Activated CD8-positive, alpha-beta memory T cell treated with anti-CD3 and anti-CD28 coated beads, Interleukin-2, amount 50 U/mL, for 4 hours (primary cell): ENCODE measurements at places on chromosomes 1 and 21.
A peak's percentile ranks its signal among the peaks of the same experiment; 100 is the strongest.

DNA sequence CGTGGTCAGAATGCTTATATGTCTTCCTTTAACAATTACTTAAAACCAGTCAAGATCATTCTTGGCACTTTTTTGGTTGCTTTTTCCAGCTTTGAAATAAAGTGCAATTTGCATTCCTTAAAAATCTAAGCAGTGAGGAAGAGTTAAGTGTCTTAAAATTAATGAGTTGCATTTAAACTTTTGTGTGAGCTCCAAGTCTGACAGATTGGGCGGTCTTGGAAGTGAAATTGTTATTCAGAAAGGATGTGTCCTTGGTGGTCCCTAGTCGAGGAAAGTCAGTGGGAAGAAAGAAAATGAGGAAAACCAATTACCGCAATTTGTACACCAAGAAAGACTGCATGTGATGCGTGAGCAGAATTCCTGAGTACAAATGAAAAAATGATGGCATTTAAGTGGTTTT lies 132.5 kb downstream of the HHIPL2 start:
- DNase-seq: no peak

DNA sequence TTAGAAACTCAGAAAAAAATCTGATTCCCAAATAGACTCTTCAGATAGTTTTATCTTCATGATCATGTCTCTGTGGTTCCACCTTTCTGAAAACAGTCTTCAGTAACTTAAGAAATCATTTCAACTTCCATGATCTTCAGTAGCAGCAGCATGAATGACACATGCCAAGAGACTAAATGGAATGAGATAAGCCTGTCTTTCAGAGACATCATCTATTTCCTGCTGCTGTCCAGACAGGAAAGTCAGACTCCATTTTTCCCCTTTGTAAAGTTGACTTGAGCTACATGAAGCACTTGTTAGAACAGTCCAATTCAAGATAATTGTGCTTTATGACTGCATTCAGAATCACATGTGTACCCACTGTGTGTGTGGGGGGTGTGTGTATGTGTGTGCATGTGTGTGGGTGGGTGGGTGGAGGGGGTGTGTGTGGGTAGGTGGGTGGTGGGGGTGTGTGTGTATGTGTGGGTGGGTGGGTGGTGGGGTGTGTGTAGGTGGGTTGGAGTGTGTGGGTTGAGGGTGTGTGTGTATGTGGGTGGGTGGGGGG lies 58.8 kb downstream of the CLIC4 start:
- no peak for DNase-seq

DNA sequence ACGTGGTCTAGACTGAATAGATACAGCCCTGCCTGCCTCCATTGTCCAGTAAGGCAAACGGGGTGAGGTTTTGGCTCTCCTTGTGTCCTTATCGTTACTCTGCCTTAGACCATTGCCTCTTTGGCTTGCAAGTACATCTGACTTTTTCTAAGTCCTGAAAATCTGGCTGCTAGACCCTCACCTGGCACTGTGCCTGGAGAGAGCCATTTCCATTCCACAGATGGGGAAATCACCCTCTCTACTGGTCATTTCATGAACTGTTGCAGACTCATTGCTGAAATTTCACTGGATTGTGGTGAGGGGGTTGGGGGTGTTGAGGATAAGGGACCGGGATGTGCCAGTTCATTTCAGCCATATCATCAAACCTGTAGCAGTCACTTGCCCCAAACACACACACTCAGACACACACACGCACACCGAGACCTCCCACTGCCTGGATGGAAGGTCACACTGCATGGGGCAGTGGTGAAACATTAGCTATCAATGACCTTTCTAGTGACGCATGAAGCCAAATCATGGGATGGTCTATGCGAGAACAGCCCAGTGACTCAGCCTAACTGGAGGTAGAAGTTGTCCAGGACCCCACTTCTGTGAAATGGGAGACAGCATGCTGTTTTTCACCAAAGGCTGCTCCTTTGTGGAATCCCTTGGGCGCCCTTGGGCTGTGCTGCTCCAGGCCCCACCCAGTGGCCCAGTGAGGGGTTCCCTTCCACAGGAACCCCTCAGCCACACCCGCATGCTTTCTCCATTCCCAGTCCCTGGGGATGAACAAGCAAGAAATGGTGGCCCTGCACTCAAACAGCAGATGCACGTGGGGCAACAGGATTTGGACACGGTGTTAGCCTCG lies 34.9 kb upstream of the VASH2 start:
- DNase-seq: no peak

DNA sequence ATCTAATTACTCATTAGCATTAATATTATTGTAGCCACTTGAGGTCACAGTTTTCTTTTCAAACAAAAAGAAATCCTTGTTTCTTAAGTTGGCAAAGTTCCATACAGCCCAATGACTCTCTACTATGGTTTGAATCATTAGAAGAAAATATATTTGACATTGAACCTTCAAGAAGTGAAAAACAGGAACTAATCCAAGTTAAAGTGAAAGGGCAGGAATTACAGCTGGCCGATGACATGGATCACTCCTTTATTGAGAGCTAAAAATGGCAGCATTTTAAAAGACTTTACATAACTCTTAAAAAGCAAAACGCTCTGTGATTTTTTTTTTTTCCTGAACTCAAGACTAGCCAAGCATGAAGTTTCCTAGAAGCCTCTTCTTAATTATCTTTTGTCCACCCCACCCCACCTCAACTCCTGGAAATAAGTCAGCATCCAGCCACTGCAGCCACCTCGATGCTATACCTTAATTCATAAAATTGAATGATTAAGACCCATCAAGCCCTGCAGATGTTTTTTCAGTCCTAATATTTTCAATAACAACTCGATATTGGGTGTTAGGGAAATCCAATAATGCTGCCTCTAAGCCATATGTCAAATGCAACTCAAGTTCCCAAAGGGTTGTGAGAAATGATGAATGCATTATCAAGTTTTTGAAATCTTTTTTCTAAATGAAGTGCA lies 323.1 kb downstream of the HHIPL2 start:
- no peak for DNase-seq

DNA sequence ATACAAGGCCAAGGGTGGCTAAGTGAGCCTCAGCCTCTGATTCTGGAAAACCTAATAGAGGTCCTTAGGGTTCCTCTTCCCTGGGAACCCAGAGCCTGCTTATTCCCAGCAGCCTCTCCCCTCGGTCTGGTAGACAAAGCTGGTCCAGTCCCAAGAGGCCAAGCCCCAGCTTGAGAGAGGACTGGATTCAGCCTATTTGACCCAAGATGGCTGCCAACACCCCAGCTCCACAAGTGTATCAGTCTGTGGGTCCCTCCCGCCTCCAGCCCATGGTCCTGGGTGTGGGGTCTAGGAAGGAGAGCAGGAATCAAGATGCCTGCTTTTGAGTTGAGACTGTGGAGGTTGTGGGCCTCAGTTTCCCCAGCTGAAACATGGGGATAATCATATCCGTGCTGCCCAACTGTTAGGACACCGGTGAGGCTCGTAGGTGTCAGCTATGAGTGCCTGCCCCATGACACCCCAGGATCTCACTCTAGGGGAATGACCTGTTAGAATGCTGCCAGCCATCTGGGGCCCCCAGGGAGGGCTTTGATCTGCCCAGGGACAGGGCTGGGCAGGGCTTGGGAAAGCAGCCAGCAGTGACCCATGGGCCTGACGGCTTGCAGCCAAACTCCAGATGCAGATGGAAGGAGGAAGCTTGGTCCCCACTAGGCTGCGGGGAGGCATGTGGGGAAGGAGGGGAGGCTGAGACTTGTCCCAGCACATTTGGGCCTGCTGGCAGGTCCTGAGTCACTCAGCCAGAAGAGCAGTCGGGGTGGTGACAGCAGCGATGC lies 45.4 kb downstream of the NUAK2 start:
- no peak for DNase-seq

DNA sequence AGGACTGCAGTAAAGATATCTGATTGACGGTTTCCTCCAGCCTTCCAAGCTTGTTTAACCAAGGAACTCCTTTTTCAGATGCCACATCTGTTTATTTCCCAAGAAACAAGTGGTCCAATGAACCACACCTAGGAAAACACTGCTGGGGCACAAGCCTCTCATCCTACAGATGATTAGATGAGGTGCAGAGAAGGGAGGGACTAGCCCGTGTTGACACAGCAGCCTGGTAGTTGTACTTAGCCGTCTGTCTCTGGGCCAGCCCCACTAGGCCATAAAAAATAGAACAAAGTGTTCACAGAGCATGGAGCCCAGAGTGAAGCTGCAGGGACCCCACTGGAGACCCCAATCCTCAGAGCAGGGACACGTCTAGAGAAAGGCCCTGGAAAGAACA lies 32.1 kb downstream of the LRP8 start:
- DNase-seq: no peak

DNA sequence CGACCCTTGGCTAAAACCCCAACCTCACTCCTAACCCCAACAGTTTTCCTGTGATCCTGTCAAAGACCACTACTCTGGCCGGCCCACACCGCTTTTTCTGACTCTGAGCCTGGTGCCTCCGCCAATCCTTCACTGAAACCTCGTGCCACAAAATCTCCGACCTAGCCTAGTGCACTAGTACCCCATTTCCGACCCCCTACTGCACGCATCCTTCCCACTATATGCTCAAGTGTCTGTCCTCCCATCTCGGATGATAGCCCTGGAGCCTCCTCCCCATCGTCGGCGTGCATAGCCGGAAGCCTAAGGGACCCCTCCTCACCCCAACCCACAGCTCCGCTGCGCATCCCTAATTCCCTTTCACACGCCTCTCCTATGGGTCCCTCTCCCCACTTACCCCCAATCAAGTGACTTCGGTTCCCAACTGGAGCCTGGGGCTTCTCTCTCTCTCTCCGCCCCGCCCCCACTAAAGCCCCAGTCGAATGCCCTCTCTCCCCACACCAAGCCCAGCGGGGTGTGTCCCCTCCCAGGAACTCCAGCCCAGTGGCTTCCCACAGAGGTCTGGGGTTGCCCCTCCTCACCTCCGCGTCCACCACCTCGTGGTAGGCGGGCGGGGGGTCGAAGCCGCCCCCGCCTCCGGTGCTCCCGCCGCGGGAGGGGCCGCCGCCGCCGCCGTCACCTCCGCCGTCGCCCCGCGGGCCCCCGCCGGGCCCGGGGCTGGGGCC lies 791 bp downstream of the USP24 start:
- peak; percentile 33 for DNase-seq

- no peak for DNase-seq
These were observed 120.2 kb downstream of the MRPL39 start for GRCh38 chr21:25487046-25487594.

DNA sequence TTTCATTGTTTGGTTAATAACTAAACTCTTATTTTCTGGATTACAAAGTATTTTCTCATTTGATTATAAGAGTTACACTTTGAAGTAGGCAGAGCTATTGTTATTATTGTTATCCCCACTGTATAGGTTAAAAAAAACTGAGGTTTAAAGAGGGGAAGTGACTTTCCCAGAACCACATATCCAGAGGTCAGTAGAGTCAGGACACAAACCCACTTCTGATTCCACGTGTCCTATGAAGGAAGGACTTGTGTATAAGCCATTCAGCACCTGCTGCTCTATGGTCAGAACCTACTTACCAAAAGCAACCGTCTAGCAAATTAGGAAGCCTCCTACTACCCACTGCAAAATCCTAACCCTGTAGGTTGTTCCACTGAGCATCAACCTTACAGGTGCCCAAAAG lies 291.3 kb downstream of the TM2D1 start:
- DNase-seq: no peak

GRCh38 chr1:199789141-199789540 lies 238.4 kb upstream of the NR5A2 start:
- no peak for DNase-seq

DNA sequence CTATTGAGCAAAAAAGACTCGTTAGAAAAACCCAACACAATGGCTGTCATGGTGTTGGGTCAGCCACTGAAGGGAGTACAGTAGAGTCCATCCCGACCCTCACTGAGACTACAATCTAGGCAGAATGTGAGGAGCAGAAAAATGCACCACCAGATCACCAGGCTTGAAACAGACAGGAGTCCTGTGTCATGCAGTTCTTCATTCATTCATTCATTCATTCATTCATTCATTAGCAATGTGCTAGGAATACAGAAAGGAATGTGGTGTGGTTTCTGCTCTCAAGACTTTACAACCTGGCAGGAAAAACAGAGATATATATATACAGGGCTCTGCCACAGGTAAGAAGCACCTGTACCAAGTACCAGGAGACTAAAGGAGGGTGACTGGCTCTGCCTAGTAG lies 392.3 kb downstream of the OMA1 start:
- DNase-seq: no peak

DNA sequence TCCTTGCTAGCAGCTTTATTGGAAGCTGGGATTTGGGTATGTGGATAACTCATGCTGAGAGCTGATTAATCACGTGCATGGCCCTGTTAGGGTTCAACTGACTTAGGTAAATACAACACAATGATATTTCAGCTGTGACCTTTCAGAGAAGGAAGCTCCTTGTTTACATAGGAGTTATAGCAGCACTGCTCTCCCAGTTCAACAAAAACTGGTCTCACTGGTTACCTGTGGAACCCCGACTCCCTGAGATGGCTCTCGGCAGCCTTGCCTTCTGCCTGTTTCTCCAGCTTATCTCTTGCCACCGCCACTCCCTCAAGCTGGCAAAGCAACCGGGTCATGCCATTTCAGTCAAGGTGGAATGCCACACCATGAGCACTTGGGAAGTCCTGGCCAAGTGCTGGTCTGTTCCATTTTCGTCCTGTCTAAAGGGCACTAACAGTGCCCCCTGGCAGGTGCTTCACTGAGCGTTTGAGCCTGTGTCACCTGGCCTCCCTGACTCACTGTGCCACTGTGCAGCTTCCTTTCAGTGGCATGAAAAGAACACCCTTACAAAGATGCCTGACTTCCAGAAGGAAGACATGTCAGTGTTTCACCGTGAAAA lies 31.6 kb downstream of the DOP1B start:
- DNase-seq: no peak

GRCh38 chr1:156129687-156130577 lies 15.4 kb downstream of the LMNA start:
- DNase-seq: peak; percentile 80

DNA sequence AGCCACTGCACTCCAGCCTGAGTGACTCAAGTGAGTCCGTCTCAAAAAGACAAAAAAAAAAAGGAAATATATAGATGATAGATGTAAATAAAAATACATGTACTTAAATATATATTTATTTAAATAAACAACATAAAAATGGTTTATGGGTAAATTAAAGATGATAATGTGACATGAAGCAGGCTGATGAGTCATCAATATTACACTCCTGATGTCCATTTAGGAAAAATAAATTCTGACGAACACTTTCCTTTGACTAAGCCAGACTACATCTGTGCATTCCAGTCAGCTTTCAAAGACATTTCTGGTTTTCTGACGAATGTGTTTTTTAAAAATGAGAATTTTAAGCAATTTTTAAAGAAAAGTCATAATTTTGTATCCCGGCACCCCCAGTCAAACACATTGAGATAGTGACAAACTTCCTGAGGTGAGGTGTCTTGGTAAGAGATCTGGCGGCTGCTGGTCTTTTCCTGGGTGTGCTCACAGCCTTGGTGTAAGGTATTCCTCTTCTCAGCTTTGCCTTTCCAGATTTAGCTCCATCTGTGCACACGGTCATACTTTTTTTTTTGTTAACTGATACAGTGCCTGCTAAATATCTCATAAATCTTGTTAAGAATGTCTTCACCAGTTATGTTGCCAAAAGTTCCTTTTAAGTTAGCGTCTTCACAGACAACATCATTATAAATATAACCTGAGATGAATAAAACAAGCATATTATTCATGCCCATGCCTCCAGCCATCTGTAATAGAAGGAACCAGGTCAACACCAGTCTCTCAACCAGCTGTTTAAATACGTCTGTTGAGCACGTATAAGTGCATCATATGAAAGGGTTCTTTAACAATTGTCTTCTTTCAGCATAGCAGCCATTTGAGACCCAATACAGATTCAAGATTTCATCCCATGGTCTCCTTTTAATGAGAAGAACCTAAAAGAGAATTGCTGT lies 214.5 kb upstream of the PLD5 start:
- no peak for DNase-seq
